ENCODE measurements at places on chromosomes 1 and 21. TPM values are rescaled to one million over a fixed set of nuclear protein-coding genes. Genes with fewer than 3 reads are reported as not detected.

- no peak for DNase-seq
Observed at GRCh38 chr1:31591425-31592093, 15.2 kb downstream of the TINAGL1 start.

GRCh38 chr21:43873673-43874072, 8.7 kb downstream of the AGPAT3 start:
- DNase-seq, result no peak

- DNase-seq, result no peak
Observed at GRCh38 chr1:223752721-223753515, 40.6 kb downstream of the CAPN2 start.

GRCh38 chr21:18759751-18760161, 356.2 kb upstream of the TMPRSS15 start:
- DNase-seq, result no peak

- no peak for DNase-seq
Observed at GRCh38 chr1:228105996-228106799, 2.9 kb downstream of the MRPL55 start.

The EFCAB7 gene
- polyA plus RNA-seq, result 9.7 TPM

- DNase-seq, result no peak
Observed at GRCh38 chr21:43805275-43805800, 16.0 kb downstream of the RRP1 start.

GRCh38 chr1:66316464-66317247, 217.3 kb upstream of the SGIP1 start:
- DNase-seq, result no peak

DNA sequence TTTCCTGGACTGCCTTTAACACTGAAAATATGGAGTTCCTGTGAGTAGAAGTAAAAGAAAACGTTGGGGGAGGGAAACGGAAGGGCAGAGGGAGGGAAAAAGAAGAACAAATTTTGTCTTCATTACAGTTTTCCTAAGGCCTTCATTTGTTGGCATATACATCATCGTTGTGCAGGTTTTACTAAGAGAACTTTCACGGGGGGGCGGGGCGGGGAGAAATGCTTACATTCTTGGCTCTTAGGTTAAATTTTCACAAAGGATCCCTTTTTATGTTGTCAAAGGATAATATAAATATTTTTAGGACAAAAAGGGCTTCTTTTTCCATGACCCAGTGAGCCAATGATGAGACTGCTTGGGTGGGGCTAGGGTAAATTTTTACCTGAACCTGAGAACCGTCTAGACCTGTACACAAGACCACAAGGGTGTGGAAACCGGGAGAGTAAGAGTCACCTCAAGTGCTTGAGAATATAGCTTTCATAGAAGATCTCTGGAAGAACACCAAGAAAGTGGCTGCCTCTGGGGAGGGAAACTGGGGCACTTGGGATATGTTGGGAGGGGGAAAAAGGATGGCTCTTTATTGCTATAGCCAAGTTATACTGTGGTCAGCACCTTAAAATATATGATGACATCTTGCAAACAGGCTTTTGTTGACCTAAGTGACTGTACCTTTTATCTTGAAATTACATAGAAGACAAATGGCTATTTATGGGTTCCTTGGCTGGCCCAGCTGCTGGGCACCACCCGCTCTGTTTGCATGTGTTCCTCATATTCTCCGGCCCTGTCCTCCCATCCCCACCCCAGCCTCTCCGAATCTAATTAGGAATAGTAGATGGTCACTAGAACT, 2.0 kb upstream of the UTP25 start:
- no peak for DNase-seq

The WNT2B gene
- 0.64 TPM for polyA plus RNA-seq

The CAMK2N1 gene
- polyA plus RNA-seq, result 11.1 TPM

GRCh38 chr1:119375366-119375765, 6.8 kb downstream of the HAO2 start:
- DNase-seq, result no peak

DNA sequence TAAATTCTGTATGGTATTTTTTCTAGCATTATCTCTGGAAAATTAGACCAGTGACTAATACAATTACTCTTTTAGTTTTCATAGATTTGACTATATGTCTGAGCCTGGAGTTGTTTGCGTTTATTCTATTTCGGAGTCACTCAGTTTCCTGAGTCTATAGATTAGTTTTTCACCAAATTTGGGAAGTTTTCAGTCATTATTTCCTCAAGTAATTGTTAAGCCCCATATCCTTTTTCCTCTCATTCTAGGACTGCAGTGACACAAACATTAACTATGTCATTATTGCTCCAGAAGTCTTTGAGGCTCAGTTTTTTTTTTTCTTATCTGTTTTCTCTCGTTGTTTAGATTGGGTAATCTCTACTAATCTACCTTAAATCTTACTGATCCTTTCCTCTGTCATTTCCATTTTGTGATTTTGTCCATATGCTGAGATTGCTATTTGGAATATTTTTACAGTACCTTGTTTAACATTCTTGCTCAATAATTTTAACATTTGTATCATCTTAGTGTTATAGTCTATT, 886.2 kb downstream of the LTN1 start:
- DNase-seq, result no peak

DNA sequence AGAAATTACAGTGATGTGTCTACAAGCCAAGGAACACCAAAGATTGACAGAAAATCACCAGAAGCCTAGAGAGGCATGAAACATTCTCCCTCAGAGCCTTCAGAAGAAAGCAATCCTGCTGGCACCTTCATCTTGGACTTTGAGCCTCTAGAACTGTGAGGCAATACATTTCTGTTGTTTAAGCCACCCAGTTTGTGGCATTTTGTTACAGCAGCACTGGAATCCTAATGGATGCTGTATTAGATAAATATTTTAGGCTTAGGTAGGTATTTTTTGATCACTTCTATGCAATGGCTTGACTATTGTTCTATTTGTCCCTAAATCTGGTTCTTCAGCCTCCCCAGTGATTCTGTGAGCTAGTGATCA, 453.1 kb downstream of the LTN1 start:
- DNase-seq, result no peak

GRCh38 chr21:33256019-33256418, 10.1 kb upstream of the IL10RB start:
- no peak for DNase-seq

DNA sequence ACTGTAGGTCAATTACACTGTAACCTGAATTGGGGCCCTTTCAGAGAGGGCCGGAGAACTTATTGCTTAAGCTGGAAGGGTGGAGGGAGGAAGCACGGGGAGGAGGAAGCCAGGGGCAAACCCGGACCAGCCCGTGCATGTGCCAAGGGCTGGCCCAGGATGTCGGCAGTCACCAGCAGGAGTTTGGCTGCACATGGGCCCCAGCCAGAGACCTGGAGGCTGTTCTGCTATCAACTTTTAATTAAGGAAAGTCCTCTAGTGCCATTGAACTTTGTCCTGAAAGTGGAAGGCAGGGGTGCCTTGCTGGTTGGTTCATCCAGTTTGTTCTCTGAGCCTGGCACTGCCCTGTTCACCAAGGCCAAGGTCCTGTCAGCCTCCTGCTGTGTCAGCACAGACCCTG, 200.8 kb upstream of the VAMP3 start:
- no peak for DNase-seq

DNA sequence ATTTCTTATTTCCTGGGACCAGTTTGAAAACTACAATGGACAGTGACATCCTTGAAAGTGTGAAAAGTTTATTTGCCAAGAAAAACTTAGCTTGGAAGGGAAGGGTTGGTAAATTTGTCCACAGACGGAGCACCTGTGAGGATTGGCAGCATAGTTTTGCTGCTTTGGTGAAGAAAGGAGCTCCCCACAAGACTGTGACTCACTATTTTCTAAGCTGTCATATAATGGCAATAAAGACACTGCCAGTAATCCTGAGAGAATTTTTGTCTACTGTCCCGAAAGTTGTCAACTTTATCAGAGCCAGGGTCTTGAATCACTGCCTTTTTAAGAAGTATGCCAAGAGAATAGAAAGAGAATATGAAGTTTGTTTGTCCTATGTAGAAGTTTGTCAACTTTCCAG, 230.8 kb downstream of the NEGR1 start:
- no peak for DNase-seq

The SPATA21 gene
- polyA plus RNA-seq, result 0.25 TPM

- DNase-seq, result no peak
Observed at GRCh38 chr1:151981178-151981525, 12.5 kb downstream of the S100A10 start.

DNA sequence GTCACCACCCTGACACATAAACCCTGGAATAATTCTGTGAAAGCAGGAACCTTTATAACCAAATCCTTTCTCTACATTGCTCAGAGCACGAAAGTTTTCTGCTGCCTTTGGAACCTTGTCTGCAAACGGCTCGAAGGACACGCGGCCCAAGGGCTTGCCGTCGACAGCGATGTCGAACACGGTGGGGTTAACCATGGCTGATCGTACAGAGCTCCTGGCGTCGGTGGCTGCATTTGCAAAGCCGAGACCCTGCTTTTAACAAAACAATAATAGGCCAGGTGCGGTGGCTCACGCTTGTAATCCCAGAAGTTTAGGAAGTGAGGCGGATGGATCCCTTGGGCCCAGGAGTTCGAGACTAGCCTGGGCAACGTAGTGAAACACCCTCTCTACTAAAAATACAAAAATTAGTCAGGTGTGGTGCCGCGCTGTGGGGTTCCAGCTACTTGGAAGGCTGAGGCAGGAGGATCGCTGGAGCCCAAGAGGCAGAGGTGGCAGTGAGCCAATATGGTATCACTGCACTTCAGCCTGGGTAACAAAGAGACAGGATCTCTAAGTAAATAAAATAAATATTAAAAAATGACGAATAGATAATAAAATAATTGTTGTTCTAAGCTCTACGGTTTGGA, 2.2 kb upstream of the EIF2B3 start:
- no peak for DNase-seq

The YOD1 gene
- 10.5 TPM for polyA plus RNA-seq

The BTBD8 gene
- polyA plus RNA-seq, result 3.3 TPM

GRCh38 chr21:41783476-41784180, 16.8 kb upstream of the RIPK4 start:
- no peak for DNase-seq

DNA sequence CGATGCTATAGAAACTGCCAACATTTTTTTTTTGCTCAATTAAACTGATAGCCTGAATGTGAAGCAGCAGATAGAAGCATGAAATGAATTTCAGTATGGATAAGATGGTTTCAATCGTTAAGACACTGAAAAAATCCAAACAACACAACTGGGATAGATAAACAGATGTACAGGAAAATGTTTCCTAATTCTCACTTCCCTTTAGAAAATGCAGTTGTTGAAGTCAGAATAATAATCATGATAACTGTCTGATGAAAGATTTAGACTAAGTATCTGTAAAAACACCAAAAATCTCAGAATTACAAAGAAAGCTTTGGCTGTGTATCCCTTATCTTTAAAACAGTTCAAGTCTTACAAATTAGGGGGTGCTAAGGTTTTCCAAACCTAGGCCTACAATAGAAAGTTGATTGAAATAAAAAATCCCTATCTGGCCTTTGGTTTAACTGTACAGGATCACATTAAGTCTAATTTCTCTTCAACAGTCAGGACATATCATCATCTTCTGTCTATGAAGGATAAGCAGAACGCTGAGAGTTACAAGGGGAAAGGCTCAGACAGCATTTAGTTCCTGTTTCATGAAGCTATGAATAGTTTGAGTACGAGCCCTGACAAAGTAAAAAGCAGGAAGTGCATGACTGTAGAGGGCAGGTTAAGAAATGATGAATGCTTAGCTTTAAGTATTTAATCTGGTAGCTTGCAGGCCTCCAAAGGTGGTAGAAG, 203.2 kb downstream of the APP start:
- no peak for DNase-seq

- no peak for DNase-seq
Observed at GRCh38 chr1:33128781-33129180, 47.8 kb downstream of the AZIN2 start.

DNA sequence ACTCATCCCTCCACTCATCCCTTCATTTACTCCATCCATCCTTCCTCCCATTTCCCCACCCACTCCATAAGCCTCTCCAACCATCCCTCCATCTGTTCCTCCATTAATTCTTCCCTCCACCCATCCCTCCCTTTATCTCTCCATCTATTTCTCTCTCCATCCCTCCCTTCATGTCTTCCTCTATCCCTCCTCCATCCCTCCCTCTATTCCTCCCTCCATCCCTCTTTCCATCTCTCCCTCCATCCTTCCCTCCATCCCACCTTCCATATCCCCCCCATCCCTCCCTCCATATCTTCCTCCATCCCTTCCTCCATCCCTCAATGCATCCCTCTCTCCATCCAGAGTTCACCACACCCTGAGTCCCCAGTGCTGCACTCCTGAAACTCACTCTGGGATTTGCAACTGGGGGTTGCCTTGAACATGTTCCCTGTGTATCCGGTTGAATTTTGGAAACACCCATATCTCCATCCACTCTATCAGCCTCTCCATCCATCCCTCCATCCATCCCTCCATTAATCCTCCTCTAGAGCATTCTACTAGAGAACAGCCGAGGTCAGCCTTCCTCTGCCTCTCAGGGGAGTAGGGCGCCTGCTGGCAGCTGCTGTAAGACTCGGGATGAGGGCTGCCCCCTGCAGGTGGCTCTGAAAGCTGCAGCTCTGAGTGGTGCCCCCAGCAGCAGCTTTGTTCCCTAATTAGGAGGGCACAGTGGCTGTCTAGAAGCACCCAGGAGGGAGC, 39.4 kb downstream of the ABCG1 start:
- DNase-seq, result peak; percentile 88

GRCh38 chr1:61097722-61098121, 15.4 kb downstream of the NFIA start:
- DNase-seq, result no peak

The F13B gene
- polyA plus RNA-seq, result 0.05 TPM

- DNase-seq, result no peak
Observed at GRCh38 chr1:61742620-61743430, 545 bp downstream of the PATJ start.

All from thymus (tissue), 14 donors.